ENCODE measurements at places on chromosomes 6 and 20. TPM values are rescaled to one million over a fixed set of nuclear protein-coding genes. Genes with fewer than 3 reads are reported as not detected.

DNA sequence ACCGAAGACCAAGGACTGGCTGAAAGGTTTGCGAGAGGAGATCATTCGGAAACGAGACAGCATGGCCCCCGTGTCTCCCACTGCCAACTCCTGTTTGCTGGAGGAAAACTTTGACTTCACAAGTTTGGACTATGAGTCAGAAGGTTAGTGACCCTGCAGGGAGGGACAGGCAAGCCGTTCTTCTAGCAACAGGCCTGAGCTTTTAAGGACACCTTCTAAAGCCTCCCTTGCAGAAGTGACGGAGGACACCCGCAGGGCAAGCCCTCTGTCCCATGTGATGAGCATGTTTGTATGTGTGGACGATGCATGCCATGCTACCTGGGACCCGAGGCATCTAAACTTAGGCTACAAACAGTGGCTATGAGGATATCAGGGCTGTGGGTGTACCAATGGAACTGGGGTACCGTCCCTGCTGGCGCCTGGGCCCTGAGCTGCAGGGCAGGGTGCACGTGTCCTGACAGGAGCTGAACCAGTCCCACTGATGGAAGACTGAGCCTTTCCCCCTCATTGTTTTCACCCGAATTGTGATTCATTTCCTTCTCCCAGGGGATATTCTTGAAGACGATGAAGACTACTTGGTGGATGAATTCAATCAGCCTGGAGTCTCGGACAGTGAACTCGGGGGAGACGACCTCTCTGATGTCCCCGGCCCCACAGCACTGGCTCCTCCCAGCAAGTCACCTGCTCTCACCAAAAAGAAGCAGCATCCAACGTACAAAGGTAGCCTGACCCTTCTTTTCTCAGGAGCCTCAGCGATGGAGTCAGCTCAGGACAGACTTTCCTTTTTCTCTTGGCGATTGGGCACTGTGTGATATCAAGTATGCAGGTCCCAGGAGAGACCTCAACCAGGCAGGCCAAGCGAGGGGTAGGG, 84.4 kb downstream of the SERAC1 start:
- H3K36me3 ChIP-seq = peaks cover 3% of the 10 kb centered on the region
- H3K4me1 ChIP-seq = peaks cover 22% of the 10 kb centered on the region
- H3K27ac ChIP-seq = no peak overlapping the region

GRCh38 chr20:1062334-1063010, 55.9 kb upstream of the PSMF1 start:
- no peak overlapping the region for H3K27ac ChIP-seq
- H3K27me3 ChIP-seq = no peaks in the 10 kb centered on the region
- H3K4me3 ChIP-seq = no peak overlapping the region
- no peak for DNase-seq

GRCh38 chr6:56486681-56487080, 156.0 kb downstream of the DST start:
- no peak for DNase-seq
- no peaks in the 10 kb centered on the region for H3K27me3 ChIP-seq
- no peaks in the 10 kb centered on the region for H3K4me1 ChIP-seq
- H3K4me3 ChIP-seq = no peak overlapping the region
- peaks cover 18% of the 10 kb centered on the region for H3K36me3 ChIP-seq

- H3K27ac ChIP-seq = no peak overlapping the region
- peaks cover 6% of the 10 kb centered on the region for H3K36me3 ChIP-seq
- DNase-seq = no peak
- H3K27me3 ChIP-seq = no peaks in the 10 kb centered on the region
- H3K4me1 ChIP-seq = no peaks in the 10 kb centered on the region
These were observed 20.3 kb downstream of the MMS22L start for GRCh38 chr6:97262676-97263075.

- H3K27me3 ChIP-seq = no peaks in the 10 kb centered on the region
- peak; percentile 33 for DNase-seq
- H3K4me3 ChIP-seq = no peak overlapping the region
- no peak overlapping the region for H3K27ac ChIP-seq
- no peaks in the 10 kb centered on the region for H3K4me1 ChIP-seq
These were observed 299.0 kb upstream of the STXBP5 start for GRCh38 chr6:146905181-146905704.

DNA sequence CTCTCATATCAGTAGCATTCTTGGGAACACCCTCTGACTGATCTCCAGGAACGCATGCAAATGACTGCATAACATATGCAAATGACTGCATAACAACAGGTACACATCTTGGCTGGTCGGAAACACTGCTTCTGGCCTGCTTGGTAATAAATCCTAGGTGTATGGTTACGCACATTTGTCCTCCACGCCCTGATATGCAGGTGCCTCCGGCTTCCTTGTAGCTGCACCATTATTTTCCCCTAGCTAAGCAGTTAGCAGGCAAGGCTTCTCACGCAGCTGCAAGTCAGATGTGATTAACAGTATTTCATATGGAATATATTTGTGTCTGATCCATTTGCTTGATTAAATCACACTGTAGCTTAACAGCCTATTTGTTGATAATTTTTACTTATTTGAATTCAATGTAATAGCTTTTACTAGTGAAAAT, 5.9 kb downstream of the RPS6KA2 start:
- H3K27ac ChIP-seq = peak overlapping the region; percentile 90
- H3K36me3 ChIP-seq = no peaks in the 10 kb centered on the region
- DNase-seq = no peak
- no peak overlapping the region for H3K4me3 ChIP-seq

- no peak for DNase-seq
- H3K4me1 ChIP-seq = peaks cover 8% of the 10 kb centered on the region
- H3K4me3 ChIP-seq = no peak overlapping the region
- no peaks in the 10 kb centered on the region for H3K36me3 ChIP-seq
These were observed 131.2 kb upstream of the FAM184A start for GRCh38 chr6:119209452-119210205.

Gene PGBD1
- total RNA-seq = 5.4 TPM

Gene MUC22
- total RNA-seq = not detected

Gene MUCL3
- not detected for total RNA-seq

Gene CRIP3
- total RNA-seq = not detected

Gene CENPB
- 85.9 TPM for total RNA-seq

Gene PTP4A1
- total RNA-seq = 37.8 TPM

Gene PRR18
- 0.21 TPM for total RNA-seq

Gene DEFB127
- not detected for total RNA-seq

Gene HCK
- 5.9 TPM for total RNA-seq

Data from thyroid gland (tissue), 4 donors.